ENCODE measurements at places on chromosomes 7 and 10.

DNA sequence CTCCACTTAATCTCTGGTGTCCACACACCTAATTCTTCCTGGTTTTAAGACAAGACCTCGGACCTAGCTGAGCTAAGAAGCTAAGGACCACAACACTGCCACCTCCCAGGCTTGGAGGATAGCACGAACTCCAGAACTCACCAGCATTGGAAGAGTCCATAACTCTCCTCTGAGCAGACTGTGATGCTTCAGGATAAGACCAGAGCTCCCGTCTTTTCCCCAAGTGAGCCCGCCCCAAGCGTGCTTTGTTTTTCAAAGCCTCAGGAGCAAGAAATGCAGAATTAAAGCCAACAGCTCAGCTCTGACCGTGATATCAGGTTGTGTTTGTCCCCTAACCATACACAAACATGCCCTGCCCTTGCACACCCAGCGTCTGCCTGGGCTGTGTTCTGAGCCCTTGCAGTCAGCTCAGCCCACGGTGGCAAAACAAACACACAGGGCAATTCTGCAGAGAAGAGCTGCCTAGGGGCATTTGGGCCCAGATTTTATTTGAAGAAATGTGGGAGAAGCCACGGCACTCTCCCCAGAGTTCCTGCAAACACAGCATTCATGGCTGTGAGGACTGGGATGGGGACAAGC lies 145.4 kb downstream of the WDR11 start:
- DNase-seq = no peak

DNA sequence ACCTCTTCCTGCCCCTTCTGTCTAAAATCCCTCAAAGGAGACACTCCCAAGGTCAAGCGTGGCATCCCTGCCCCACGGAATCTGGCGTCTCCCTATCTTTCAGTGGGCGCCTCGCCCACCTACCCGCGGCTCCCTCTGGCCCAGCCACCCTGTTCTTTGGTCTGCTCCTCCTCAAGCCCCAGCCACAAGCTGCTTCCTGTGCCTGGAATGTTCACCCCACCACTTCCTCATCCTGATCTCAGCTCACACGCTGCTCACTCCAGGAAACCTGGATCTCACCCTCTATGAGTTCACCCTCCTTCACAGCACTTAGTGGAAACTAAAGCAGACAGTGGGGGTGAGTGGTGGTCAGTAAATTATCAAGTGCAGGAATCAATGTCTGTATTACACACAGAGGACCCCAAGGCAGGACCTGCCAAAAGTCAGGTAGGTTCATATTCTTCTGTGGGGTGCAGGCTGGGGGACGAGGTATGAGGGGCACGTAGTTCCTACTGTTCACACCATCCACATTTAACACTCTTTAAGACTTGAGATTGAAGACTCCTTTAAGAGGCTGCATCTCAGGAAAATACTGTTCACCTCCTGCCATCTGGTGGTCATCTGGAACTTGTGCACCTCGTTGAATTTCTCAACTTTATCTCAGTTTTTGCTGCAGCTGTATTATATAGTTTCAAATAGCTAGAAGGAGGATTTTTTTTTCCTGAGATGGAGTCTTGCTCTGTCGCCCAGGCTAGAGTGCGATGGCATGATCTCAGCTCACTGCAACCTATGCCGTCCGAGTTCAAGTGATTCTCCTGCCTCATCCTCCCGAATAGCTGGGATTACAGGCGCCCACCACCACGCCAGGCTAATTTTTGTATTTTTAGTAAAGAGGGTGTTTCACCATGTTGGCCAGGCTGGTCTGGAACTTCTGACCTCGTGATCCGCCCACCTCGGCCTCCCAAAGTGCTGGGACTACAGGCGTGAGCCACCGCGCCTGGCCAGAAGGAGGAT lies 166.6 kb downstream of the ARHGAP21 start:
- peak; percentile 48 for DNase-seq

DNA sequence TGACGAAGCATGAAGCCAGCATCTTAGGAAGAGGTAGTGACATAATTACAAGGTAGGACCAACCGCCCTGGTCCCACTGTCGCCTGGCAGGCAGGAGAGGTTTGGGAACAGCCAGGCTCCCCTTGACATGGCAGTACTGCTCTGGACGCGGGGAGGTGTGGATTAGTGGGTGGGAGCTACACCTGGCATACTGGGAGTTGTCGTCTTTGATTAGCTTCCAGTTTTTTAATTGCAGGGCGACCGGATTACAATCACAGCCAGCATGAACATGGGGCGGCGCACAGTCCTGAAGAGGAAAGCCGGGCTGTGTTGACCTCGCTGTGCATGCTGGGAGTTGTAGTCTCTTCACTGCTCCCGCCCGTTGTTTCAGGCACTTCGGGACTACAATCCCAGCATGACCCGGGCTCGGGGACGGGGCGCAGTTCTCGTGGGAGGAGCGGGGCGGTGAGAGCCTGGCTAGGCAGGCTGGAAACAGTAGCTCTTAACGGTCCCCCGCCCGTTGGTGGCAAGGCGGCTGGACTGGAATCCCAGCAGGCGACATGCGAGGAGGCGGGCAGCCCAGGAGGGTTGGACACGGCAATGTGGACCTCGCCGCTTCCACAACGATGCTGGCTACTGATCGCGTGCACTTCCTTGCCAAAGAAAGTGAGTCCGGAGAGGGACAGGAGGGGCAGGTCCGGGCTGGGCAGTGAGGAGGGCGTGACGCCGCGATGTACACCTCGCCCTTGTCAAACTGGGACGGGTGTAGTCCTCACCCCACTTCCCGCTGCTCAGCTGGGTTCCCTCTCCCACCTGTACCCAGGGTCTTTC lies 98.0 kb upstream of the ZNF722 start:
- peak; percentile 77 for DNase-seq

GRCh38 chr10:68067029-68067428 lies 8.1 kb downstream of the HERC4 start:
- DNase-seq = no peak

DNA sequence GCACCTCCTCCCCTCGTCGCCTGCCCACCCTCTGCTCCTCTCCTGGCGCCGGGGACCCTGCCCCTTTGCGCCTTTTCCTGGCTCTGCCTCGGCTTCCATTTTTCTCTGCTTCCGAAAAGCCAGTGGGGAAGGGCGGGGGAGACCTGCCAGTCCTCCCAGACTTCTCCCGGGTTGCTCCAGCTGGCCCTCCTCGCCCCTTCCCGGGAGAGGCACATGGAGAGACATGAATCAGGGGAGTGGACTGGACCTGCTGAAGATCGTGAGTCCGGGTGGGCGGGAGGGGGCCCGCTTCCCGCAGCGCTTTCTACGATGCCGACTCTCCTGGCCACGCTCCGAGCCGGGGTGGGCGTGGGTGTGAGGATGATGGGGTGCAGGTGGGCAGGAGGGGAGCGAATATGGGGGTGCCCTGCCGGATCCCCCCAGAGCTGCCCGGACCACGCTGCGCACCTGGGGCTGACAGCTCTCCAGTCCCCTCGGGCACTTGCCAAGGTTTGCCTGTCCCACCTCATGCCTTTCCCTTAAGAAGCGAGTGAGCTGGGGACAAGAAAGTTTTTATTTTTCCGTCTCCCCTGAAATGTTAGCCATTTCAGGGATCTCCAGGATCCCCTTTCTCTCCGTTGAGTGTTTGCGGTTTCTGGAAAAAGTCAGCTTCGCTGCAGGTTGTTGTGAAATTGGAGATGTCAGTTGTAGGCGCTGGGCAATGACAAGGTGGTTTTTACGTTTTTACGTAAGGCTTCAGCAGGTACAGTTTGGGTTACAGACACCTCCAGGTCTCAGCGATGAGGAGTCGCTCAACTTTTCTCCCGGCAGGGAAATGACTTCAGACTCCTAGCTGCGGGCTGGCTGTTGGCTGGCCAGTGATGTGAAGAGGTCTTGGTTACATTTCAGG lies 977 bp downstream of the CACNB2 start:
- DNase-seq = no peak

- no peak for DNase-seq
These were observed 153.6 kb upstream of the PITRM1 start for GRCh38 chr10:3325954-3326750.

GRCh38 chr10:52558090-52558489 lies 214.5 kb downstream of the MBL2 start:
- no peak for DNase-seq

- no peak for DNase-seq
These were observed 83.9 kb downstream of the HECW1 start for GRCh38 chr7:43196379-43196778.

- no peak for DNase-seq
These were observed 39.6 kb upstream of the PRKCQ start for GRCh38 chr10:6619660-6620059.

DNA sequence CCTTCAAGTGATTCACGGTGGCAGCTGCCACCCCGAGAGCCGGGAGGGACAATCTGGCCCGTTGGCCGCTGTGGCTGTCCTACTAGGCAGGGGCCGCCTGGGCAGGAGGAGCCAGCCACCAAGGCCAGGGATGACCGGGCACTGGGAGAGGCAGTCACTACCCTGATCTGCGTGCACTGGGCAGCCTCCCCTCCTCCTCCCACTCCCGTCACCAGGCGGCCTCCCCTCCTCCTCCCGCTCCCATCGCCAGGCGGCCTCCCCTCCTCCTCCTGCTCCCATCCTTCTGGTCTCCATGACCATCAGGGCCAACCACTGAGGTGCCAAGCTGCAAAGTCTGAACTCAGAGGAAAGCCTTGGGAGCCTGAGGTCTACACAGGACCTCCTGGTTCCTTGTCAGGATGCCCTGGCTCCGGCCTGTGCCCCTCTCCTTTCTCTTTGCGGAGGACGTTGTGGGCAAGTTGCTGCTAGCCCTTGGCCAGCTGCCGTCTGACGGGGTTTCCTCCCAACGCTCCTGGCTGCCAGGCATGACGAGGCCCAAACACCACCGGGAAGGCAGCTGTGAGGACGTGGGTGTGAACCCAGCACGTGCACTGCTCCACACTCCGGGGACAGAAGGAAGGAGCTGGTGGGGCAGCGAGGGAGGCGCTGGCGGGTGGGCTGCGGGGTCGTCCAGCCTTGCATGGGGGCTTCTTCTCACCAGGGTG lies 131.1 kb downstream of the WDR37 start:
- DNase-seq = no peak

GRCh38 chr7:44987996-44988395 lies 9.2 kb upstream of the MYO1G start:
- no peak for DNase-seq

DNA sequence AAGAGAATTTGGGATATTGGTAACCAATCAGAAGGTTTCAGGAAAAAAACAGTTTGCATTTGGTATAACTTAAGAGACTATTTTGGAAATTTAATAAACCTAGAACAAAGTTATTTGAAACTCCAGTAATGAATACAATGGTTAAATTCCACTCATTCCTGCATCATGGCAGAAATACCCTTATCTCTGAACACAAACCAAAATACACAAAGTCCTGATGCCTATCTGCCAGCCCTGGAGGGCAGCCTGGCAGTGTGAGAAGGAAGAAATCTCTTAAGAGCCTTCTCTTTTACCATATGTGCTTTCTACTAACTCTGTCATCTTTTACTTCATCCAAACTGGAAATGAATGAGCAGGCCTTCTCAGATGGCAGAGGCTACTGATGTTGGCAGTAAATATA lies 147.1 kb upstream of the LYZL1 start:
- DNase-seq = no peak

DNA sequence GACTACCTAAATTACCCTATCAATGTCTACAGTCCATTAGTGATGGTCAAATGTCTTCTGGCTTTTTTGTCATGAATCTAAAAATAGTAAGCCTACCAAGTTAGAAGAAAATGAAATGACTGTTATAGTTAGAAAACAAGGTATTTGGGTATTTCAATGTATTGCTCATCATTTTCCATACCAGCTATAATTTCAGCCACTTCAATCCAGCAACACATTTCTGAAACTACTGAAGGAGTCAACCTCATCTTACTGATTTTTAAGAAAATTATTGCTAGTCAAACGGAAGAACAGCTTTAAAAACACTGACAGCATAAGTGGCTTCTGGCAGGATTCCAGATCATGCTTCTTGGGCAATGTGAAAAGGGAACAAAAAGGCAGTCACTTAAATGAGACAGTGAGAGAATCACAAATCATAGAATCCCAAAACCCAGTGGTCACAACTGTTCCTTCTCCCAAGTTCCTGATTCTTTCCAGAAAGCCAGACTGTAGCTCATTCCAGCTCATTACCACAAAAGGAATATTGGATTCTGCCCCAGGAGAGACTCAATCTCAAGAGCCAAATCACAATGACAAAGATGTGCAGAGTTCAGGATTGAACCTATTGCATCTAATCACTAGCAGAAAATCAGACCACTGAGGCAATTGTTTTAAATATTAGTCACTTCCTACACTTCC lies 61.2 kb upstream of the LRRN3 start:
- no peak for DNase-seq

DNA sequence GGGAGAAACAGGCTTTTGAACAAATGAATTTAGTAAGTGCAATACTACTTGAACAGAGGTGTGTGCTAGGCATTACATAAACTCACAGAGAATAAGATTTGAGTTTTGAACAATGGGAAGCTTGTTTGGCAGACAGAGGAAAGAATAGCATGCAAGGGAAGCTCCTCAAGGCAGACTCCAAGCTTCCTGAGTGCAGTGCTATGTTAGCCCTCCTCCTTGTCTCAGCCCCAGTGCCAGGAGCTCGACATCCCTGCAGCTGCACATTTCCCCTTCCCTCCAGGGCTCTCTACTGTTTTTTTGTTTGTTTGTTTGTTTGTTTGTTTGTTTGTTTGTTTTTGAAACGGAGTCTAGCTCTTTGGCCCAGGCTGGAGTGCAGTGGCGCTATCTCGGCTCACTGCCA lies 237.5 kb downstream of the IPMK start:
- DNase-seq = no peak

DNA sequence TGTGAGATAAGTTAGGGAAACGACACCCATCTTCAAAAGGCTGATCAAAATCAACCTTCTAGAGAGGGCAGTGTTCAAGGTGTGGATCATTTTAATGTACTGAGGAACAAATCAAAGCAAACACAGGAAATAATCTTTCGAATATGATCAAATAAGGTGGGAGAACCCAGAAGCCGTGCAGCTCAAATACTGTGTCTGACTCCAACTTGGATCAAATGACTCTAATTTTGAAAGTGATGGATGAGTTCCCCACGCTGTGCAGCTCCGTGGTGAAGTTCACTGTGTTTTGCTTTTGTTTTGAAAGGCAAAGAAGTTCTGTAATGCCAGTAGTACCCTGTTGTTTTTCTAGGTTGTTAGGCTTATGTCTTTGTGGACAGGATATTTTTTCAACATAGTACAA lies 250.9 kb downstream of the SFMBT2 start:
- DNase-seq = no peak

- DNase-seq = no peak
These were observed 1.4 kb downstream of the UTF1 start for GRCh38 chr10:133231244-133231945.

GRCh38 chr7:112512451-112513210 lies 31.8 kb downstream of the LSMEM1 start:
- no peak for DNase-seq

DNA sequence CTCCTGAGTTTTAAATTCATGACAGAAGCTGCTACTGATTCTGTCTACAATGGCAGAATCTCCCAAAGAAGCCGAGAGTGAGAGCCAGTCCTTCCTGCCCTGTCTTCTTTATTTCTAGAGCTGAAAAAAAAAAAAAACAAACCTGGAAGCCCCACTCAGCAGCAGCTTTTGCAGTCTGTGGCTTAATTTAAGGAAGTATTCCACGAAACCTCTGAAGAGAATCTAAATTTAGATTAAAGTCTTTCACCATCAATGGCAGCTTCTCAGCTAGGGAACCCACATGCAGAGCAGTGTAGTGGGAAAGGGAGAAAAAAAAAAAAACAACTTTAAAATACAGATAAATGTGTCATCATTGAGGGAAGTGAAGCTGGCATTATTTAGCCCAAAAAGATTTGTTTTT lies 23.4 kb downstream of the SMURF1 start:
- DNase-seq = peak; percentile 23

GRCh38 chr10:89891006-89891535 lies 189.7 kb downstream of the KIF20B start:
- no peak for DNase-seq
